ENCODE measurements at places on chromosomes 5 and 9.
A peak's percentile ranks its signal among the peaks of the same experiment; 100 is the strongest.

GRCh38 chr5:136638084-136638483, 272.7 kb upstream of the TRPC7 start:
- DNase-seq = no peak

- no peak for DNase-seq
These were observed 13.2 kb downstream of the MTAP start for GRCh38 chr9:21815643-21816042.

DNA sequence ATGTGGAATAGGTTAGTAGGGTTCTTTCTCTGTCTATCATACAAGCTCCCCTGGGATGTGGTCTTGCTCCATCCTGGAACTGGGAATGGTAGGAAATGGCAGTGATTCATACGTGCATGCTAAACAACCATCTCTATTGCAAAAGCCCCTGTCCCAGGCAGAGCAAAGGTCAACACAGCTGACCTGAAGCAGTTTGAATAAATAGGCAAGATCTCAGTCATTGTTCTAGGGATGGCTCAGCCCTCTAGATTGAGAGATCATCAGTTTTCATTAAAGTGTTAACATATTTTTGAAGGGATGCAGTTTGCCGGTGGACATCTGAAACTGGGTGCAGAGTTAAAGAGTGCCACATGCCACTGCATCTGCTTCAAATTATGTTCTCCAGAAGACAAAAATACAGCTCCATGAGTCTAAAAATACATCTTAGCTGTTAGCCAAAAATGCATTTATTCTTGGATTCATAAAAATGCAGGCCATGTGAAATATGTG, 224.1 kb downstream of the ESM1 start:
- no peak for DNase-seq

GRCh38 chr5:114686356-114686755, 324.5 kb downstream of the KCNN2 start:
- DNase-seq = no peak

DNA sequence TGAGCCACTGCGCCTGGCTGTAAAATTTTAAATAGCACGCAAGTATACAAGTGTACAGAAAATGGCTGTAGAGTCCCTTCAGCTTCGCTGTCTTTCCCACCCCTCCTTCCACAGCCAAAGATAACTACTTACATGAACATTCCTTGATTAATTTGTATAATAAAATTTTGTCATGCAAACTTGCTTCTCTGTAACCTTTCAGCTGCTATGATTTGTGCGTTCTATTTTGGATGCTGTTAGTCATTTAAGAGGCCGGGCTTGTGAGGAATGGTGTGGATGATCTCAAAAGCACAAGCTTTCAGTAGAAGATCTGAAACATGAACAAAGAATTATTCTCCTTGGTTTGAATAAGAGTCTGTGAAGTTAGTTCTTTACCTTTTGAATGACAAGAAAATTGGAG, 115.0 kb upstream of the TLE1 start:
- DNase-seq = no peak

- DNase-seq = peak; percentile 11
These were observed 85.7 kb upstream of the MELK start for GRCh38 chr9:36486933-36487481.

DNA sequence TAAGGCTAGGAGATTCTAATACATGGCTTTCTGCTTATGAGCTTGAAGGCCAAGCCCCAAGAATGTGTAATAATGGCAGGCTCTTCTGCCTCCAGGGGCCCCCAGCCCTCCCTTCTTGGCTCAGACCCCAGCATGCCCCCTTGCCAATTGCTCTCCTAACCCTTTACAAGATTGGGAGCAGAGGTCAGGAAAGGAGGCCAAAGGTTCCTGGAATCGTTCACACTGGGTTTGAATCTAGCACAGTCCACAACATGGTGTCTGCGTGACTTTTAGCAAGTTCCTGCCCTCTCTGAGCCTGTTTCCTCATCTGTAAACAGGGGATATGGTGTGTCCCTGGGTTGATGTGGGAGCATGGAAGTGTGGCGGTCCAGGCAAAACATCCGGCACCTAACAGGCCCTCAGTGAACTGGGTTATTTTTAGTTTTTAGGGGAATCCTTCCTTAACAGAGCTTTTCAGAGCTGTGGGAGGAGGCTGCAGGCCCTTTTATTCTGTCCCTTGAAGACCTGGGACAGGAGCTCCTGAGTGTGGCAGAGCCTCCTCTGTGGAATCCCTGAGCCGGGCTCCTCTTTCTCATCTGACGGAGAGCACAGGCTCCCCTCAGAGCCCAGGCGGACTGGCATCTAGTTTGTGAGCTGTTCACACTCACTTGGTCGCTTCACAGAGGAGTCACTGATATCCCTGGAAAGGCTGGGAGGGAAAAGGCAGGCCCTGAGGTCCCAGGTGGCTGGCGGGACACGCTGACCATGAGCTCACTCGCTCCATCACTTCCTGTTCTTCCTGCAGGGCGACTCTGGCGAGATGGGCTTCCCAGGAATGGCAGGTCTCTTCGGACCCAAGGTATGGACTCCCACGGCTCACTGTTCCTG, 23.4 kb upstream of the ORM1 start:
- DNase-seq = no peak

DNA sequence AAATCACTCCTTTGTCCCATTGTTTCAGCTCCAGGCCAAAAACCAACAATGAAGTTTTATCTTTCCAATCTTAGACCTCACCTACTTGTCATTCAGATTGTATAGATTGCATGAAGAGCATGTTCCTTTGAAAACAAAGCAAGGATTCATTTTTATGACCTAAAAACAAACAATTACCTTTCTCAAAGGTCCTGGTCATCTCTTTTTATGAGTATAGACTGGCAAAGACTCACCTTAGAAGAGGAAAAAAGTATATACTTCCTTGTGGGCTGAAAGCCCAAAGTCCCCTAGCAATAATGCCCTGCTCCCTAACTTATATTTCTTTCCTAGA, 28.4 kb upstream of the TLE1 start:
- DNase-seq = no peak

- no peak for DNase-seq
These were observed 612.6 kb downstream of the PSAT1 start for GRCh38 chr9:78909566-78909965.

GRCh38 chr9:20312732-20313131, 309.6 kb downstream of the MLLT3 start:
- no peak for DNase-seq

GRCh38 chr5:180868960-180869359, 7.9 kb upstream of the ZFP62 start:
- no peak for DNase-seq

- no peak for DNase-seq
These were observed 24.8 kb upstream of the LOX start for GRCh38 chr5:122102825-122103224.

Measured in stimulated activated CD8-positive, alpha-beta memory T cell treated with anti-CD3 and anti-CD28 coated beads, Interleukin-2, amount 100 ng/mL, for 1 hour (primary cell).